Activated T-helper 2 cell treated with anti-CD3 and anti-CD28 coated beads, Interferon-gamma antibody, Interleukin-2, Interleukin-4, amounts not matched to agents 10 μg/mL and 5 μg/mL and 100 μg/mL, durations not matched to agents 14 hours and 24 hours and 36 hours (primary cell): ENCODE measurements at places on chromosomes 2 and 18. TPM values are rescaled to one million over a fixed set of nuclear protein-coding genes. Genes with fewer than 3 reads are reported as not detected.

The LIMS2 gene
- total RNA-seq, result 8.2 and 8.8 TPM in 2 replicates

The ECEL1 gene
- total RNA-seq, result 0.50 and 0.78 TPM in 2 replicates

The KCNS3 gene
- total RNA-seq, result 0.16 and 0.48 TPM in 2 replicates

The TEKT4 gene
- total RNA-seq, result 0.34 TPM in 1 of 2 replicates, not detected in the other

The CCDC74B gene
- 0.94 and 1.1 TPM in 2 replicates for total RNA-seq

The DSG4 gene
- total RNA-seq, result not detected in 2 replicates

The ZSCAN30 gene
- total RNA-seq, result 15.5 and 19.9 TPM in 2 replicates

The RGPD3 gene
- 0.30 and 0.34 TPM in 2 replicates for total RNA-seq

The AFF3 gene
- 1.4 and 1.7 TPM in 2 replicates for total RNA-seq

The AQP12A gene
- not detected in 2 replicates for total RNA-seq

The SLC14A1 gene
- 5.6 and 6.0 TPM in 2 replicates for total RNA-seq

The CYRIA gene
- 1.8 TPM in 2 replicates for total RNA-seq

The CD8A gene
- total RNA-seq, result 1.8 and 2.8 TPM in 2 replicates

The TMEM163 gene
- 0.09 and 0.27 TPM in 2 replicates for total RNA-seq

DNA sequence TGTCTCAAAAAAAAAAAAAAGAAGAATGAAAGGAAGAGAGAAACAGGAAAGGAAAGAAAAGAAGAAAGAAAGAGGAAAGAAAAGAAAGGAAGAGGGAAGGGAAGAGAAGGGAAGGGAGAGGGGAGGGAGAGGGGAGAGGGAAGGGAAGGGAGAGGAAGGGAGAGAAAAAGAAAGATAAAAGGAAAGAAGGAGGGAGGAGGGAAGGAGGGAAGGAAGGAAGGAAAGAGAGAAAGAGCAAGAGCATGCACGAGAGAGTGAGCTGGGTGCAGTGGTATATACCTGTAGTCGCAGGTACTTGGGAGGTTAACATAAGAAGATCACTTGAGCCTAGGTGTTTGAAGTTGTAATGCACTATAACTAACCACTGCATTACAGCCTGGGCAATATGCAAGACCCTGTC lies 6.6 kb upstream of the BAZ2B start:
- DNase-seq, result no peak
- H3K4me3 ChIP-seq, result no peak overlapping the region
- no peak overlapping the region for H3K27ac ChIP-seq
- peaks cover 11% of the 10 kb centered on the region for H3K27me3 ChIP-seq
- no peaks in the 10 kb centered on the region for H3K36me3 ChIP-seq

DNA sequence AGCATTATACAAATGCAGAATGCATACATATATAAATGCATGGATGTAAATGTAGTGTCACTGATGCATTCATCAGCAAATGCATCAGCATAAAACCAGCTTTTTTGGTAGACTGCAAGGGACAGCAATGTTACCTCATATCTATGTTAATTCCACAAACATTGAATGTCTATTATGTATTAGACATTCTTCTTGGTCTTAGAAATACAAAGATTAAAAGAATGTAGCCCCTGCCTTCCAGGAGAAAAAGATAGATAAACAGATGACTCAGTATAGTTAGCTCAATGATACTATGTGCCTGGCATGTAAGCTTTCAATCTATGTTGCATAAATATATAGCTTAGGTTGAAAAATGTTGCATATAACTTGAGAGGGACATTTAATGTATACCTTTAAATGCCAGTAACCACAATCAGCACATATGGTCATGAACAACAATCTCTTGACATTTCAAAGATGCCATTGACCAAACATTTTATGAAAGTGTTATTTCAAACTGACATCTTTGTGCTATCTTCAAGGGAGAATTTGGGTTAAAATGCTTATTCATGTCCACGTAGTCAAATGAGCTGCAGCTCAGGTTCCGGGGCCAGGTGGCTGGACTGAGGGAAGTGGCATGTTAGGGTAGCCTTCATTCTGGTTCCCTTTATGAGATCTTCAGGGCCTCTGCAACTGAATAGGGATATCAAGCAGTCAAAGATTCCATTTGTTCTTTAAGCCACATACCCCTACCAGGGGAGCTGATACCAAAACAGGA lies 45.2 kb upstream of the GCG start:
- no peak for DNase-seq
- H3K4me1 ChIP-seq, result no peaks in the 10 kb centered on the region
- no peak overlapping the region for H3K27ac ChIP-seq

- no peaks in the 10 kb centered on the region for H3K4me1 ChIP-seq
- H3K27ac ChIP-seq, result no peak overlapping the region
- no peak overlapping the region for H3K4me3 ChIP-seq
- DNase-seq, result no peak
Observed at GRCh38 chr2:94980406-94980805, 45.1 kb upstream of the MAL start.

GRCh38 chr2:236169741-236170589 lies 1.8 kb upstream of the GBX2 start:
- H3K36me3 ChIP-seq, result no peaks in the 10 kb centered on the region
- peaks cover 72% of the 10 kb centered on the region for H3K27me3 ChIP-seq
- DNase-seq, result no peak
- H3K27ac ChIP-seq, result peak overlapping the region; percentile 47
- H3K4me3 ChIP-seq, result no peak overlapping the region
- H3K4me1 ChIP-seq, result no peaks in the 10 kb centered on the region

DNA sequence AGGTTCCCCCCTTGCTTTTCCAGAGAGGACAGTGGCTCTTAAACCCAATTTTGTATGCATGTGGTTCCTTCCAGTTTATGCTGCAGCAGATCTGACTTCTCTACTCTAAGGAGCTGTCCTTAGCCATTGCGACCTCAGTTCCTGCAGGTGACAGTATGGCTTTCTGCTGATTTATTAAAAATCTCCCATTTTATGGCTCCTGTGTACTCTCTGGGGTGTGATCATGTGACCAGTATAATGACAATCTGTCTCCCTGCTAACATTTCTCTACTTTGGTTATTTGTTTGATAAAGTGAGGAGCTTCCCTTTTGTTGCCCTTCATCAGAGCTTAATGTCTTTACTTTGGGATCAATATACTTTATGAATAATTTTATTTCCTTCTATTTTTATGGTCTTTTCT lies 148.7 kb upstream of the VRK2 start:
- no peak overlapping the region for H3K4me3 ChIP-seq
- H3K4me1 ChIP-seq, result no peaks in the 10 kb centered on the region
- peaks cover 4% of the 10 kb centered on the region for H3K27me3 ChIP-seq

GRCh38 chr2:70939839-70940580 lies 4.3 kb downstream of the ATP6V1B1 start:
- no peak overlapping the region for H3K4me3 ChIP-seq
- no peaks in the 10 kb centered on the region for H3K4me1 ChIP-seq

DNA sequence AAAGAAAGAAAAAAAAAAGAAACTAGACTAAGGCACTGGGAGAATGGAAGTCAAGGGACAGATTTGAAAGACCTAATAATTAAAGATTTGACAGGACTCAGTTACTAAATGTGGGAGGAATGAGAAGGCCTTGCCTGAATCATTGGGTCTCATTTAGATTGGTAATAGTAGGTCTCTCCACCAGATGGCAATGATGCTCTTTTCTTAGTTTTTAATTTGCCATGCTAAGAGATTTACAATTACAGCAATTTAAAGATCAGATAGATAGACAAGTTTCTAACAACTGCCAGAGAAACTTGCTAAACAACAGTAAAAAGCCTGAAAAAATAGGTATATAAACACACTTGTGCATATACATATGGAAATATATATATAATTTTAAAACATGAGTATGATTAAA lies 153.0 kb downstream of the TMEM247 start:
- no peak for DNase-seq
- peaks cover 6% of the 10 kb centered on the region for H3K36me3 ChIP-seq
- no peaks in the 10 kb centered on the region for H3K27me3 ChIP-seq
- H3K27ac ChIP-seq, result no peak overlapping the region
- peaks cover 8% of the 10 kb centered on the region for H3K4me1 ChIP-seq

GRCh38 chr2:239216614-239217273 lies 184.1 kb downstream of the HDAC4 start:
- H3K27me3 ChIP-seq, result no peaks in the 10 kb centered on the region
- H3K36me3 ChIP-seq, result peaks cover 39% of the 10 kb centered on the region
- H3K27ac ChIP-seq, result peak overlapping the region; percentile 88
- peak; percentile 32 for DNase-seq

DNA sequence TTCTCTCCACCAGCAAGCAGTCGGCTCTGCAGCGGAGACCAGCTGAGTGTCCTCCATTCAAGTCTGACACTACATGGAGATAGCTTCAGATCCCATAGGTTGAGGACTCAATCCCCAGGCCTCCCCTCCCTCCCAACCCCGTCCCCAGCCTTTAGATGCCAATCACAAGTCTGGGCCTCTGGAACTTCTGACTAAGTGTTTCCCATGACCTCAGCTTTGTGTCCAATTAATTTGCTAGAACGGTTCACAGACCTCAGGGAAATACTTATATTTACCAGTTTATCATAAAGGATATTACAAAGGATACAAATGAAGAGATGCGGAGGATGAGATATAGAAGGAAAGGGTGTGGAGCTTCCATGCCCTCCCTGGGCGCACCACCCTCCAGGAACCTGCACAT lies 77.4 kb downstream of the MERTK start:
- H3K27ac ChIP-seq, result no peak overlapping the region
- no peak for DNase-seq
- peaks cover 12% of the 10 kb centered on the region for H3K4me1 ChIP-seq
- H3K27me3 ChIP-seq, result peaks cover 19% of the 10 kb centered on the region
- H3K4me3 ChIP-seq, result no peak overlapping the region

GRCh38 chr2:28613633-28614501 lies 118.0 kb downstream of the PLB1 start:
- no peak overlapping the region for H3K4me3 ChIP-seq
- DNase-seq, result peak; percentile 31
- H3K27me3 ChIP-seq, result no peaks in the 10 kb centered on the region
- H3K36me3 ChIP-seq, result peaks cover 13% of the 10 kb centered on the region

DNA sequence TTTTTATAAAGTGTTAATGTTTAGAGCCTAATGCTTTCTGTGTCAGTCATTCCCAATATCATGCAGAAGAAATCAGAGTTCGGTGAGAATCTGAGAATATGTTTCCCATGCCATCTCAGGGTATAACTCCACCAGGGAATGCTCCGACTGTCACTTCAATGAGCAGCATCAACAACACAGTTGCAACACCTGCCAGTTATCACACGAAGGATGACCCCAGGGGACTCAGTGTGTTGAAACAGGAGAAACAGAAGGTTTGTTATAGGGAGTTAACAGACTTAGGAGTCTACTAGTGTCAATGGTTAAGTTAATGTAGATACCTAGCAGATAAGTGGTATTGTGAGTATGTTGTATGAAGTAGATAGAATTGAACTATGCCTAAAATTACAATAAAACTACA lies 31.0 kb downstream of the VAPA start:
- no peak for DNase-seq
- H3K27me3 ChIP-seq, result no peaks in the 10 kb centered on the region
- no peak overlapping the region for H3K4me3 ChIP-seq
- peaks cover 5% of the 10 kb centered on the region for H3K4me1 ChIP-seq
- no peak overlapping the region for H3K27ac ChIP-seq

GRCh38 chr18:4063545-4063944 lies 391.6 kb downstream of the DLGAP1 start:
- DNase-seq, result no peak
- no peaks in the 10 kb centered on the region for H3K36me3 ChIP-seq
- H3K27ac ChIP-seq, result no peak overlapping the region

DNA sequence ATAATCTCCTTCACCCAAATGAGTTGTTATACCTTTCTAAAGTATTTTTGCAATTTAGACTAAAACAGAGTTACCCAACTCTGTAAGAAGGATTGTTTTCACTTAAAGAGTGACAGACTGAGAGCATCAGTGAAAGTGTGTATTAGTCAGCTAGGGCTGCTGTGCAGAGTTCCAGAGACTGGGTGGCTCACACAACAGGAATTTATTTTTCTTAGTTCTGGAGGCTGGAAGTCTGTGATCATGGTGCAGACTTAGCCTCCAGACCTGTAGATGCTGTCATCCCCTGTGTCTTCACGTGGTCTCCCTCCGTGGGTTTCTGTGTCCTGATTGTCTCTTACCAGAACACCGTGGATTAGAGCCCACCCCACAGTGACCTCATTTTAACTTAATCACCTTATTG lies 40.0 kb downstream of the BCL2L11 start:
- H3K36me3 ChIP-seq, result peaks cover 95% of the 10 kb centered on the region
- peaks cover 39% of the 10 kb centered on the region for H3K4me1 ChIP-seq
- H3K27me3 ChIP-seq, result no peaks in the 10 kb centered on the region
- DNase-seq, result no peak
- no peak overlapping the region for H3K27ac ChIP-seq

DNA sequence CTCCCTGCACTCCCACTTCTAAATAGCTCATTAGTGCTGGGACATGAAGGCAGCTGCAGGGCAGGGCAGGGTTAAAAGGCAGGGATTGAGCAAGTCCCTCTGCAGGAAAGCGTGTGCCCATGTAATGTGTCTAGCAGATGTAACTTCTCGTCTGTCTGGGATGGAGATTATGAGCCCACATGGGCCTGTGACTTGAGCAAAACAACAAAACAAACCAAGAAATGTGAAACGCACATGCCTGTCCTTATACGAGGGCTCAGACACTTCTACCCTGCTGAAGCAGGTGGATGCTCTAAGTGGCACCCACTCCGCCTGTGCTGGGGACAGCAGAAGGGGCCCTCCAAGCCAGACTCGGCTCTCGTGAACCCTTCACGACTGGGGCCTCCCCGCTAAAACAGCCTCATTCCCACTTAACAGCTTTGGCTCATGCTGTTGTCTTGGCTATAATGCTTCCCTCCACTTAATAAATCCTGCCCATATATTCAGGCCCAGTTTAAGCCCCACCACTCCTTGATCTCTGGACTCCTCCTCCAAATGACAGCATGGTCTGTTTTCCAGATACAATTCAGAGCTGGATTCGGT lies 40.9 kb downstream of the TMEM247 start:
- no peak for DNase-seq
- H3K27me3 ChIP-seq, result no peaks in the 10 kb centered on the region
- H3K4me1 ChIP-seq, result peaks cover 2% of the 10 kb centered on the region
- H3K36me3 ChIP-seq, result no peaks in the 10 kb centered on the region
- no peak overlapping the region for H3K27ac ChIP-seq
- no peak overlapping the region for H3K4me3 ChIP-seq

DNA sequence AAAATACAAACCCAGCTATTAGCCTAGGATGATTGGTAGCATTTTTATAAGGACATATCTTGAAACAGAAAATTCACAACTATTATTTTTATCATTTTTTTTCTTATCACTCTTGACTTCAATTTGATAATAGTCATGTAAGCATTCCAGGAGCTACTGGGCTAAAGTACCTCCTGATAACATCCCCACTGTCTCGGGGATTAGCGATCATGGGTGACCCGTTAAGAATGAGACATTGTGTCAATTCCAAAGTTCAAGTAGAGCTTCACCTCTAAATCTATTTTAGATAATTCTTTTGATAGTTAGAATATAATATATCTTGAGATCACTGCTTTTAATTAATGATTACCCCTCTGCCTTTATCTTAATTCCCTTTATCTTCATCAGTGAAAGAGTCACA lies 1204.5 kb upstream of the CHAC2 start:
- no peak for DNase-seq
- no peak overlapping the region for H3K27ac ChIP-seq
- no peaks in the 10 kb centered on the region for H3K4me1 ChIP-seq

GRCh38 chr2:47520825-47521665 lies 118.1 kb downstream of the MSH2 start:
- peaks cover 2% of the 10 kb centered on the region for H3K27me3 ChIP-seq
- peaks cover 10% of the 10 kb centered on the region for H3K36me3 ChIP-seq
- peak overlapping the region; percentile 91 for H3K27ac ChIP-seq

- H3K27ac ChIP-seq, result no peak overlapping the region
- DNase-seq, result no peak
- H3K36me3 ChIP-seq, result peaks cover 91% of the 10 kb centered on the region
Observed at GRCh38 chr18:79935925-79936324, 15.5 kb downstream of the SLC66A2 start.
